ENCODE measurements at places on chromosomes 12 and 14. TPM values are rescaled to one million over a fixed set of nuclear protein-coding genes. Genes with fewer than 3 reads are reported as not detected.

The REM2 gene
- total RNA-seq, result 0.41 TPM

The MRPL52 gene
- 149 TPM for total RNA-seq

DNA sequence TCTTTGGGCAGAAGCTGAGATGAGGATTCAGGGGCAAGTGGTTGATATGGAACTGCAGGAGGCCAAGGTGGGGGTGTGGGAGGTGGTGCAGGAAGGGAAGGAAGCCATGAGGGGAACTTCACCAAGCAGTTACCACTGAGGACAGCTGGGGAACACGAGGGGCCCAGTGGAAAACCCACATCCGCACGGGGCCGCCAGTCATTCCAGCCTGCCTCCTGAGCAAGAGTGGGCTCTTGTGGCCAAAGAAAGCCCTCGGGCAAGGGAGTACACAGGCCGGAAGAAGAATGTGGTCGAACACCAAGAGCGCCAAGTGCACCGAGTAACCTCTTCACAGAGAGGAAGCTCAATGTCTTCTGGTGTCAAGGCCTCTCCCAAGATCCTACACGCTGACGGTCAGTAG lies 252.2 kb upstream of the FOXN3 start:
- no peaks in the 10 kb centered on the region for H3K36me3 ChIP-seq
- no peaks in the 10 kb centered on the region for H3K27me3 ChIP-seq
- peaks cover 16% of the 10 kb centered on the region for H3K4me1 ChIP-seq
- H3K27ac ChIP-seq, result no peak overlapping the region
- no peak overlapping the region for H3K4me3 ChIP-seq

DNA sequence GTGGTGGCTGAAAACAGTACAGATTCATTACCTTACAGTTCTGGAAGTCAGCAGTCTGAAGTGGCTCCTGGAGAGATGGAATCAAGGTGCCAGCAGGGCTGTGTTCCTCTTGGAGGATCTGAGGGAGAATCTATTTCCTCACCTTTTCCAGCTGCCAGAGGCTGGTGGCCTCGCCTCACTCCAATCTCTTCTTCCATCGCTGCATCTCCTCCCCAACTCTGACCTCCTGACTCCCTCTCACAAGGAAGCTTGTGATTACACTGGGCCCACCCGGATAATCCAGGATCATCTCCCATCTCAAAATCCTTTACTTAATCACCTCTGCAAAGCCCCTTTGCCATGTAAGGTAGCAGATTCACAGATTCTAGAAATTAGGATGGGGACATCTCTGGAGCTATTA lies 11.4 kb upstream of the NCOR2 start:
- no peaks in the 10 kb centered on the region for H3K4me1 ChIP-seq
- no peak overlapping the region for H3K27ac ChIP-seq
- no peaks in the 10 kb centered on the region for H3K36me3 ChIP-seq
- no peak overlapping the region for H3K4me3 ChIP-seq
- no peaks in the 10 kb centered on the region for H3K27me3 ChIP-seq
- DNase-seq, result no peak

The CIT gene
- total RNA-seq, result 55.9 TPM

DNA sequence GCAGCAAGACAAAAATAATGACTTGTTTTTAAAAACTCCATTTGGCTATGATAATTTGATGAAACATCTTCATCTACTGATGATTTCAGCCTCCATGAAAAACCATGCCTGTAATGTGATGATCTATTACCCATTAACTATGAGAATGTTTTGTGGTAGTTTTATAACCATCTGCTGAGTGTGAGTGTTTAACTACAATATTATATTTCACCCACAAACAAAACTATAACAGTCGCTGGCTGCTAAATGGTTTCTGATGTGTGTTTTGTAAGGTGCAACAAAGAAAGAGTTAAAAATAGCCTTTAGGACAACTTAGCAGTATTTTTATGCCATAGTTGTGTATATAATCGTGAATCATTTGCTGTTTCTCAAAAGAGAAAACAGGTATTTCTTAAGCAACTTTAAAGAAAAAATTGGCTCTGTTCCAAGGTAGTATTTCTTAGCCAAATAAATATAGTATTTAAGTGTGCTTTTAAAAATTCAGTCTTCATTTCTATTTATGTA lies 4.9 kb downstream of the PTHLH start:
- no peaks in the 10 kb centered on the region for H3K36me3 ChIP-seq
- no peak for DNase-seq
- H3K4me3 ChIP-seq, result no peak overlapping the region
- H3K27me3 ChIP-seq, result no peaks in the 10 kb centered on the region

All from Caco-2 (cell line).